Suprapubic skin (tissue), 4 donors: ENCODE measurements at places on chromosomes 6 and 20. TPM values are rescaled to one million over a fixed set of nuclear protein-coding genes. Genes with fewer than 3 reads are reported as not detected.

GPR31 gene
- not detected for total RNA-seq

BACH2 gene
- total RNA-seq = 20.0 TPM

VWA7 gene
- total RNA-seq = 1.8 TPM

TSPO2 gene
- total RNA-seq = not detected

RFX6 gene
- total RNA-seq = not detected

CCDC170 gene
- 0.16 TPM for total RNA-seq

SLC35B2 gene
- 26.2 TPM for total RNA-seq

- DNase-seq = no peak
Measured at GRCh38 chr6:140082867-140083297, 708.4 kb upstream of the CITED2 start.

DNA sequence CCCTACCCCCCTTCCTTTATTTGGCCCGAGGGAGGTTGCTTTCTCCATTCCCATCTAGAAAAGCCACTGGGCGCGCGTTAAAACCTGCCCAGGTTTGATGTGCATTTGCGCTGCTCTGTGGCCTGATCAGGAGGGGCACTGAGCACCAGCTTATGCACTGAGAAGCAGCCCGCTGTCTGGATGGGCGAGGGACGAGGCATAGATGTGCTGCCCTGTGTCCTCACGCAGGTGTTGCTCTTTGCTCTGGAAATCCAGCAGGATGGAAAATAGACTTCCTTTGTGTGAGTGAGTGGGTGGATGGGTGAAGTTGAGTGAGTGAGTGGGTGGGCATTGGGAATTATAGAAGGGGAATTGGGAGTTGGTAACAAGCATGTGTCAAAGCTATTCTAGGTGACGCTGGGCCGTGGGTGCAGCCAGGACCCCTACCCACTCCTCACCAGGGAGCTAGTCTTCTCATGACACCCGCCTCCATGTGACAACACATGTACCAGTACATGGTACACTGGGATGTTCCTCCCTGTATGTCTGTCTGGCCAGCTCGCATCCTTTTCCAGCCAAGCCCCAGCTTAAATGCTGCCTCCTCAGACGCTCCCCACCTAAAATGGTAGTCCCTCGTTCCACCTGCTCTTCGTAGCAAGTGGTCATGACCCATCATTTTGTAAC, 162.6 kb downstream of the DTNBP1 start:
- DNase-seq = peak; percentile 28

DNA sequence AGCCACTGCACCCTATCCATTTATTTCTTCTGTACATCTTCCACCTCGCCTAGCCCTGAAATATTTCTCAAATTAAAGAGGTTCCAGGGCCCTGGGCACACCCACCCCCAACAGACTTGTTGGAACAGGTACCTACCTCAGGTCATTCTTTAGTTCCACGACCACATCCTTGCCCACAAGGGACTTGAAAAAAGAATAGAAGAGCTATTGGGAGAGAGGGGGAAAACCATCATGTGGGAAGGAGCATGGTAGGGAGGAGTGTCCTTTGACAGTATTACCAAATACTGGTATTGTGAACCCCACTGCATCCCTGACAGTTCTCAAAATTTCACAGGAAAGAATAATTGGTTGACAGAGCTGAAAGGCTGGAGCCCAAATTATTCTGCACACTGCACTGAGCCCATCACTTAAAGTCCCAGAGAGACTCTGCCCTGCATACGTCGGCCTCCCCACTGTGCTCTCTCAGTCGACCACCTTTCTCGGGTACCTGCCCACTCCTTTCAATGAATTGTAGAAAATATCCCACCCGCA, 762 bp downstream of the LSM2 start:
- DNase-seq = no peak

GRCh38 chr6:2244261-2245102, 923 bp downstream of the GMDS start:
- no peak for DNase-seq

DNA sequence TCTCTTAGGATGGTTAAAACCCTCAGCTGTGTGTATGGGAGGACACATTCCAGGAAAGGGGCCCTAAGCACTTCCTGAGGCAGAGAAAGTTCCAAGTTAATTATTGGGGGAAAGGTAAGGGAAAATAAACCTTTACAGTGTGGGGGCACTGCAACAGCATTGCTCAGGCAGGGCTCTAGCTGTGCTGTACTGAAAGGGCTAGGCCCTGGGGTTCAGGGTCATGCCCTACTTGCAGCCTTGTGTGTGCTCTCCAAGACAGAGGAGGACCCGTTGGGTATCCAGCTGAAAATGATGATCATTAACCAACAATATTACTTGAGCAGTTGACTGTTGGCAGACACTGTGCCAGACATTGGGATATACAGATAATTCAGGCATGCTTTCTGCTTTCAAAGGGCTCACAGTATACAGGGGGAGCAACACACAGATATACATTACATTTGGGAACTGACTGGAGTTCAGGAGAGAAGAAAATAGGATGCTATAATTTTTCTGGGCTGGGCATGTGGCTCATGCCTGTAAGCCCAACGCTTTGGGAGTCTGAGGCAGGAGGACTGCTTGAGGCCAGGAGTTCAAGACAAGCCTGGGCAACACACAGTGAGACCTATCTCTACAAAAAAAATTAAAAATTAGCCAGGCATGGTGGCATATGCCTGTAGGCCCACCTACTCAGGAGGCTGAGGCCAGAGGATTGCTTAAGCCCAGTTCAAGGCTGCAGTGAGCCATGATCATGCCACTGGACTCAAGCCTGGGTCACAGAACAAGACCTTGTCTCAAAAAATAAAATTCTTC, 9.1 kb upstream of the RPL7L1 start:
- no peak for DNase-seq

- DNase-seq = no peak
Measured at GRCh38 chr6:6588924-6589709, 597 bp downstream of the LY86 start.

GRCh38 chr6:25676775-25677174, 24.8 kb downstream of the SCGN start:
- no peak for DNase-seq

GRCh38 chr20:11117808-11118528, 444.2 kb upstream of the JAG1 start:
- no peak for DNase-seq

DNA sequence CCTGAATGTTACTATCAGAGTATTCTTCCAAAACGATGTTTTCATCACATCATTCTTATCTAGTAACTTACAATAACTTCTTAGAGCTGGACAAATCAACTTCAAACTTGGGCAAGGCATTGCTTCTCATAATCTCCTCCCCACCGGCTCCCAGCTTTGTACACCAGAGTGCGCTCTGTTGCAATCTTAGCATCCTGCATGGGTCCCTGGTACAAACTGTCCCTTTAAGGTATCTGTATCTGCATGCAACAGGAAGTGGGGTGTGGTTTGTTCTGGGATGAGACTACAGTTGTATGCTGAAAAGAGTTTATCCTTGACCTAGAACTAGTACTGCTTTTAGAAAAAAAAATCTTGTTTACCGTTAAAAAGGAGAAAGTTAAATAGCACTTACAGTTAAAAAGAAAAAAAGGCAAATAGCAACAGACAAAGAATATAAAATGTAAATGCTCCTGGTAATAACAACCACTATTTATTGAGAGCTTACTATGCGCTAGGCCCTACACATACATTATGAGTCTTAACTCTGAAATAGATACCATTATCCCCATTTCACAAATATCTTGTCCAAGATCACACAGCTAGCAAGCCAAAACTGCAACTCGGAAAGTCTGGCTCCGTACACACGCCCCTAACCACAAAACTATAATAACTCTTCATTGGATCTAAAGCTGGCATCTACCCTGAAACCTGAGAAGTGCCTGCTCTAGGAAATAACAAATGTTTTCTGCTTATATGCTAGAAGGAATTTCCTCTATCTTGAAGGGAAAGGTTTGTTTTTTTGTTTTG, 9.8 kb upstream of the HECA start:
- peak; percentile 75 for DNase-seq

DNA sequence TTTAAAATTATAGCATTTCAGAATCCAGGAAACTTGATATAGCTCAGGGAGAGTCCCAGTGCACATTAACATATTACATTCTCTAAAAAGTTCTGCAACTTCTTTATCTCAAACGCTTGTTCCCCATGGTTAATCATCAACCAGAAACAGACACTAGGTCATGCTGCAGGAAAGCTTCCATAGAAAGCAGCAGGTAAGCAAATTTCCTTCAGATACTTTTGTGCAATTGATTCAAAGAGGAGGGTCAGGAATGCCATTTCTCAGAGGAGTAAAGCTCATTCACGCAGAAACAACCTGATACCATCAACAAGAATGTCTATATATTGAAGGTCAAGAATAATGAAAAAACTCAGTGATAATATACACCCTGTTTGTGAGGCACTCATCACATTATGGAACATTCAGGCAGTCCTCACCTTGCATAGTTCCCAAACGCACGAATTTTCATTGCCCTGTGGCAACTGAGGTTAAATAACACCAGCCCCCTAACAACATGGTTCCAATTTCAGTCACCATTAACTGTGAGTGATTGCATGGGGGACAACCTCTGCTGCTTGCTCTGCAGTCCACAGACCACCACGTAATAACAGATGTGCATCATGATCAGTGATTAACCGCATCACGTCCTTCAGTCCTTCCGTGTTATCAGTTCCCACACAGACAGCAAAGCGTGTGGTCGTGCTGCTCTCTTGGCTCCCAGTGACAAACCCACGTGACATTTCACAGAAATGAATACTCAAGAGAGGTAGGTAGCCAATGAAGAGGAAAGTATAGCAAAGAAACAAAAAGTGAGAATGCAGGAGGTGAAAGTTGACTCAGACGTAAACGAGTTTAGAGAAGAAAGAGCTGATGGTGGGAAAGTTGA, 95.7 kb downstream of the LY86 start:
- no peak for DNase-seq

GRCh38 chr20:43463527-43464218, 6.0 kb downstream of the SRSF6 start:
- no peak for DNase-seq

DNA sequence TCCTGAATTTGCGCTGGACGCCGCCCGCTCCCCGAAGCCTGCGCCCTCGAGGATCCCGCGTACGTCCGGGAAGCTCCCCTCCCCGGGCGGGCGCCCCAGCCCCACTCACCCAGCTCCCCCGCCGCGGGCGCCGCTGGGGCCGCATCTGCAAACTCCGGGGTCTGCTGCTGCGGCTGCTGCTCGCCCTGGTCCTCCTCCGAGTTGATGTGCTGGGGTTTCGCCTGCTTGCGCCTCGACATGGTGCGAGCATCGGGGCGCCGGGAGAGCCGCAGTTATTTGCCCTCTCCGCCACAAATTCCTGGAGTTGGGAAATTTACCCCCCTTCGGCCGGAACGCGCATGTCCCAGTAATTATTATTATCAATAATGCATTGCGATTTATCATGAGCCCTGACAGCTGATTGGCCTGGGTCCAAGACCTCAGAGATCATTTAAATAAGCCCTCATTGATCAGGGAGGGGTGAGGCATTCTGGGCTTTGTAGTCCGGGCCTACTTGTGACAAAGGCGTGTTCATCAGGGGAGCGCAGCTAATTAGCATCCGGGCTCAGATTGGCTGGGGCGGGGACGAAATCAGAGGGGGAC, at the start of gene SALL4:
Gene SALL4 (minus strand): TSS at position 352 of the 582 bp plus-strand sequence. CDS start 113 bp downstream, at position 239.
- no peak for DNase-seq

- DNase-seq = no peak
Measured at GRCh38 chr6:100001915-100002388, 7.9 kb upstream of the MCHR2 start.

DNA sequence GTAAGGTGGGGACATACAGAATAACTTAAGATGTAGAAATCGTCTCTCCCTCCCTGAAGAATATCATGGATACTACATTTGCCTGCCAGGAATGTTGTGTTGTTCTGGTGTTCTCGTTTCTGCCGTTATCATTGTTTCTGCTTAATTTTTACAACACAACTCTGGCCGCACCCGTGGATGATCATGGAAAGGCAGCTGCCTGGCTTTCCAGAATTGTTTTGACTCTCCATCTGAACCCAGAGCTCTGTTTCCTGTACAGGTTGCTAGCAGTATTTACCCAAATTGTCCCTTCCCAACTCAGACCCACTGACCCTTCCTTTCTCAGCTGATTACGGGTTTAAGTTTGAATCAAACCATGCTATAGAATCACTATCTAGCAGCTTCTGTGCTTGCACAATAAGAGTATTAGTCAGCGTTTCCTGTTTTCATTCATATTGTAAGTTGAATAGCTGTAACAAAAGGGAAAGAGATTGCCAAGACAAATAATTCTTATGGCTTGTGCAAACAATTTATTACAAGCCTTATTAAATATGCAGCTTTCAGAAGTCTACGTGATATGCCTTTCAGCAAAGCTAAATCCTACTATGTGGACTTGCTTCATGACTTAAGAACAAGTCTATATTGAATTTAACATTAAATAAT, 139.0 kb downstream of the MTHFD1L start:
- no peak for DNase-seq

DNA sequence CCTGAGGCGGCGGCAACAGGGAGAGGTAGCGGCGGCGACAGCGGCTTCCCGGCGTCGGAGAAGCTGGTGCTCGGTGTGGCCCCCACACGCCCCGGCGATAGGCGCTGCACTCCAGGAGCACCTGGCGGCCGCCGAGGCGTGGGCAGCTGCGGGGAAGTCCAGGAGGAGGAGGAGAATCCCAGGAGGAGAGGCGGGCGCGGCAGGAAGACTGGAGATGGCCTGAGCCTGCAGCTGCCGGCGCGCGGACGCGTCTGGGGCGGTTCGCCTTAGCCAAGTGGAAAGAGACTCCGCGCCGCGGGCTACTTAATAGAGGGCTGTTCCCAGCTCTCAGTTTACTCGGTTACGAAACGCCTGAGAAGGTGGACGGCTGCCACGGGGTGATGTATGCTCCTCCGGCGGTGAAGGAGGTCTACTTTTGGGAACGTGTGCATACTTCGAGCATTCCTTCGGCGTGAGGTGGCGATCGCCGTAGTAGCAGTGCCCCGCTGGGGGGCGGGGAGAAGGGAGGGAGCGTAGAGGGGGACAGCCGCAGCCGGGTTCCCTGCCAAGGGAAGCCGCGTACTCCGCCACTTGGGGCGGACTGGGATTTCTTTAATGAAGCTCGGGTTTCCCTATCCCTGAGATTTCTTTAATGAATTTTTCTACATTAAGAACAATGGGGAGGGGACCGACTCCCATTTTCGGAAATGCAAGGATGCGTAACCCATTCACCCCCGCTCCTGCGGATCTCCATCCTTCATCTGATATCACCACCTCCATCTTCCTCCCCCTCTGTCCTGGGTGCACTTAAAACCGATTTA, at the start of gene COL12A1:
Gene COL12A1 (minus strand): TSS at position 278 of the 800 bp plus-strand sequence. CDS start 3,261 bp downstream, outside the sequence.
- peak; percentile 96 for DNase-seq

GRCh38 chr6:160861824-160862223, 129.7 kb upstream of the MAP3K4 start:
- DNase-seq = no peak

GRCh38 chr6:14673201-14673600, 555.6 kb downstream of the CD83 start:
- no peak for DNase-seq
